HFFc6 (cell line): ENCODE measurements at places on chromosomes 16 and 17. TPM values are rescaled to one million over a fixed set of nuclear protein-coding genes. Genes with fewer than 3 reads are reported as not detected.

KRTAP17-1 gene
- not detected in 3 replicates for total RNA-seq

ACSM3 gene
- 0.13 to 0.48 TPM in 2 of 3 replicates, not detected in the other for total RNA-seq

PLA2G10 gene
- total RNA-seq, result not detected in 3 replicates

CCL8 gene
- total RNA-seq, result not detected in 3 replicates

CDH5 gene
- total RNA-seq, result not detected in 2 replicates

CSH1 gene
- total RNA-seq, result not detected in 3 replicates

CCL4 gene
- total RNA-seq, result not detected in 3 replicates

FOXO3B gene
- total RNA-seq, result 2.4 and 3.3 TPM in 2 replicates

MYH2 gene
- total RNA-seq, result 0.14 TPM in 1 of 3 replicates, not detected in the others

PIK3R6 gene
- not detected in 3 replicates for total RNA-seq

SLC9A5 gene
- 3.6 to 4.2 TPM (median 3.9 TPM) in 3 replicates for total RNA-seq

RSKR gene
- total RNA-seq, result 2.7 to 3.6 TPM (median 3.3 TPM) in 3 replicates

KRT12 gene
- not detected in 3 replicates for total RNA-seq

PHB1 gene
- 261 to 287 TPM (median 281 TPM) in 3 replicates for total RNA-seq

MAFG gene
- total RNA-seq, result 16.9 to 20.6 TPM (median 17.7 TPM) in 3 replicates

RHOT1 gene
- 23.3 to 25.6 TPM (median 23.3 TPM) in 3 replicates for total RNA-seq

GRCh38 chr17:50261051-50261915 is 13.0 kb upstream of the TMEM92 start:
- DNase-seq, result no peak

DNA sequence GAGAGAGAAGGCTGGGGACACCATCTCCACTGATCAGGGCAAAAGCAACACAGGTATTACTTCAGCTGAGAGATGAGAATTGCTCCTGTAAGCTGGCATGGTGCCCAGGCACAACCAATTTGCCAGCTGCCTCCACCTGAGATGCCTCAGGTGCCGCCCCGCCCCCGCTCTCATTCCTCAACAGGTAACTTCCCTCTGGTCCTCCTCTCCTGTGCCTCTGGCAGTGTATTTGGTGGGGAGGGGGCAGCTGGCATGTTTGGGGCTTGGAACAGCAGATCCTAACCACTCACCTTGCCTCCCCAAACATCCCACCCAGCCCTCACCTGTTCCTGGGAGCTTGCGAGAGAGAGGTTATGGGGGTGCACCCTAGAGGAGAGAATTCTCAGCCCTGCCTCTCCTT is 2.9 kb upstream of the SRCIN1 start:
- DNase-seq, result no peak

- DNase-seq, result peak; percentile 48
Measured at GRCh38 chr17:81556175-81556691, 4.1 kb upstream of the FAAP100 start.

DNA sequence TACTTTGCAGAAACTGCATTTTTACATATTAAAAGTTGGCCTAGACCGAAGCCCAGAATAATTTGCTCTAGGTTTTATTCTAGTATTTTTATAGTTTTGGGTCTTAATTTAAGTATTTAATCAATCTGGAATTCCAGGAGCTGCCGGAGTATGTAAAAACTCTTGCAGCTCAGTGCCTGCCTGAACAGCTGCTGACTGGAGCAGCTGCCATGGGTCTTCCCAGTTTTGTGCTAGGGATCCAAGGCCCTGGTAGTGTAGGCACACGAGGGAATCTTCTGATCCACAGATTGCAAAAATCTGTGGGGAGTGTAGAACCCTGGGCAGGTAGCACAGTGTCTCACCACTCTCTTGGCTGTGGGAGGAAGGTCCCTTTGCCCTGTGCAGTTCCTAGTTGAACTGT is 87.0 kb upstream of the HS3ST3A1 start:
- DNase-seq, result no peak

GRCh38 chr17:57530508-57530907 is 214.6 kb downstream of the CCDC182 start:
- peak; percentile 30 for DNase-seq

GRCh38 chr17:72120642-72121163 is at the start of gene SOX9:
SOX9 (plus strand) TSS chr17:72121020; CDS start chr17:72121392, 372 bp downstream.
- peak; percentile 79 for DNase-seq

DNA sequence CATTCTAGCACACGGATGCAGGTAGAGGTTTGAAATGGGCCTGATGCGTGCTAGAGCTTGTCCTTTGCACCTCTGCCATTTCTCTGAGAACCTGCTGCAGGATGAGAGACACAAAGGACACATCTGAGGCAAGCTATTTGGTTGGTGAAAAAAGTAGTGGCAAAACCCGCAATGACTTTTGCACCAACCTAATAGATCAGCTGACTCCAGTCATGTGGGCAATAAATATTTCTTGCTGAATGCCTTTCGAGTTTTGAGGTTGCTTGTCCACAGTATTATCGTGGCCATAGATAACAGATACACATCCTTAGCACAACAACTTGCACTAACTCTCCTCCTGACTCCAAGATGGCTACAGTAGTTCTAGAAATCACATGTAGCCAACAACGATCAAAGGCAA is 57.8 kb upstream of the ZNF423 start:
- DNase-seq, result no peak

GRCh38 chr16:51390877-51391276 is 239.8 kb upstream of the SALL1 start:
- DNase-seq, result no peak

- no peak for DNase-seq
Measured at GRCh38 chr16:56305956-56306565, 114.8 kb downstream of the GNAO1 start.

DNA sequence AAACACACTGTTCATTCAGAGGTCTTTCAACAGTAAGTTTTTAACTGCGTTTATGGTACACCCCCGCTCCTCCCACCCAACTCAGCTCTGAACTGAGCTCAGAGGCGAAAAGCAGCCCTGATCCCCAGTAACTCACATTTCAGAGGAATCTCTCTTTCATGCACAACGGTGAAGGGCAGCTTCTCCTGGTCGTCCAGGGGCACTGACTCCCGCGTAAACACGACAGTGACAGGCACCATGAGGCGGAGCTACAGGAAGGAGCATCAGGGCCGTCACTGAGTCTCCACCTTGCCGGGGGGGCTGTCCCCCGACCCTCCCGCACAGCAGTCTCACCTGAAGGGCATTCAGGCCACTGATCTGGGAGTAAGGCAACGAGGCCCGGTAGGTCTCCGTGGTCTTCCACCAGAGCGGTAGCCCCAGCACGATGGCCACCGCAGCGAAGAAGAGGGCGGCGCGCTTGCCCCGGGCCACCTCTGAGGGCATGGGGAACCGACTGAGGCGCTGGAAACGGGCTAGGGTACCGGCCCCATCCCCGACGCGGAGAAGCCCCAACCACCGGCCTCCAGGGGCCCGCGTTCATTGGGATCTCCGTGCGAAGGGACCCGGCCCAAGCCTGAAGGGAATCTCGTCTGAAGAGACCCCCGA is 486 bp downstream of the PIGS start:
- DNase-seq, result no peak

- DNase-seq, result peak; percentile 57
Measured at GRCh38 chr17:16449121-16449570, 33.8 kb downstream of the TRPV2 start.

DNA sequence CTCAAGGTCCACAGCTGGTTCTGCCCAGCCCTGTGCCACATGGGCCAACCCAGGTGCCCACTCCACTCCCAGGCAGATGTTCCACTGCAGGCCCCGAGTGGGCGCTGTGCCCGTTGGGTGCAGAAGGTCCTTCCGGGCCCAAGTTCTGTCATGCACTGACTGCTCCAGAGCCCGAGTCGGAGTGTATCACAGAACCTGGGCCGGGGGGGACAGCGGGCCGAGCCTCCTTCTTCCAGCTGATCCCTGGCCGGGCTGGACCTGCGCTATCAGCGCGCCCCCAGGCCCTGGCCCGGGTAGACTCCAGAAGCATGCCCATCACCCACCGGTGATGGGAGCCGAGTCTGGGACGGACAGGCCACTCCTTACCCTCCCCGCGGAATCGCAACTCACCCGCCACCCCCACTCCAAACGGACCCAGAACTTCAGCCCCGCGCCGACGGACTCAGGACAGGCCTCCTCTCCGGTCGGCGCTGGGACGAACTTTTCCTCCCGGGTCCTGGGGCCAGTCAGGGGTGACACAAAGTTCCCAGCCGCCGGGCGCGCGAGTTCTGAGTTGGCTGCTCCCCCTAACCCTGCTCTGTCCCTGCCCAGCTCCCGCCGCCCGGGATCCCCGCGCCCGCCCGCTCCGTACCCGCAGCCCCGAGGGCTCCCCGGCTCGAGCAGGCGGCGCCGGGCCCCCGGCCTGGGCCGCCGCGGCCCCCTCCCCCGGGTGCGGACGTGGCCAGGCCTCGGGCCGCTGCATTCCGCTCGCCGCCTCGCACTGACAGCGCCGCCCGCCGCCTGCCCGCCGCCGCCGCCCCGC is at the start of gene COPZ2:
COPZ2 (minus strand) TSS at position 762 of the 802 bp plus-strand sequence; CDS start at position 742, 20 bp downstream.
- DNase-seq, result peak; percentile 62

DNA sequence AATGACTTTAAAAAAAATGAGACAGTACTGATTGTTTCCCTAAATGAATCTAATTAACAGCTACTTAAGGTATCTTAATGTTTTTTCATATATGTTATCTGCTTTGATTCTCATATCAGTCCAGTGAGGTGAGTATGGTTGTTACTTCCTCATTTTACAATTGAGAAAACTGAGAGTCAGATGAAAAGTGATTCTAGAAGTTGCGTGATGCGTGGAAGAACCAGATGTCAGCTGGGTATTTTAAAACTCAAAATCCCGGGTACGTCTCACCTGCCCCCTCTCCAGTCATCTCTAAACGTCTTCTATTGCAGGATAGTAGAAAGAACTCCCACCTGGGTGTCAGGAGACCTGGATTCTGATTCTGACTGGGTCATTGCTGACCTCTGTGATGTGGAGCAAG is 89.2 kb downstream of the MAP2K6 start:
- no peak for DNase-seq

DNA sequence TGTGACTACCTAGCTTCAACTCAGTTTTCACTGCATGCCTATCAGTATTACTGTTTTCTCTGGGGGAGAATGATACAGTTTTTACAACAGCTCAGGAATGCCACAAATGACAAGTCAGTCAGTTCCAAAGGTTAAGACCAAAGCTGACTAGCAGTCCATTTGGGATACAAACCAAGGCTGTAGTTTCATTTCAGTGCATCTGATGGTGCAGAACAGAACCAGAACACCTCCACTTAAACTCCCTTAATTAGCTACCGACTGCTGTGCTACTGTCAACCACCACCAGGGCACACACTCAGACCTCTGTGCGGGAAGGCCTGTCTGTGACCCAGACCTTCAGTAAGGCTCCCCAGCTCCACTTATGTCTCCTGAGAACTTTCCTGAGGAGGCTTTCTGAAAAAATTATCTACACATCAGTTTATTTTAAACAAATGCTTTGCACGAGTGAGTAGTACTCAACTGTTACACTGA is 20.4 kb downstream of the NFE2L1 start:
- DNase-seq, result peak; percentile 77

- no peak for DNase-seq
Measured at GRCh38 chr16:5862103-5862840, 764.7 kb upstream of the EEF2KMT start.

GRCh38 chr16:68915589-68915988 is 72.3 kb downstream of the TANGO6 start:
- DNase-seq, result no peak

GRCh38 chr16:3094289-3095027 is 4.6 kb downstream of the ZSCAN10 start:
- DNase-seq, result peak; percentile 20

- DNase-seq, result peak; percentile 45
Measured at GRCh38 chr16:3536271-3536731, 35.5 kb downstream of the CLUAP1 start.
